ENCODE measurements at places on chromosomes 6 and 20.

GRCh38 chr6:2899596-2899995, 3.5 kb downstream of the SERPINB9 start:
- DNase-seq, result no peak

GRCh38 chr20:25297141-25297905, 49.4 kb downstream of the PYGB start:
- no peak for DNase-seq

DNA sequence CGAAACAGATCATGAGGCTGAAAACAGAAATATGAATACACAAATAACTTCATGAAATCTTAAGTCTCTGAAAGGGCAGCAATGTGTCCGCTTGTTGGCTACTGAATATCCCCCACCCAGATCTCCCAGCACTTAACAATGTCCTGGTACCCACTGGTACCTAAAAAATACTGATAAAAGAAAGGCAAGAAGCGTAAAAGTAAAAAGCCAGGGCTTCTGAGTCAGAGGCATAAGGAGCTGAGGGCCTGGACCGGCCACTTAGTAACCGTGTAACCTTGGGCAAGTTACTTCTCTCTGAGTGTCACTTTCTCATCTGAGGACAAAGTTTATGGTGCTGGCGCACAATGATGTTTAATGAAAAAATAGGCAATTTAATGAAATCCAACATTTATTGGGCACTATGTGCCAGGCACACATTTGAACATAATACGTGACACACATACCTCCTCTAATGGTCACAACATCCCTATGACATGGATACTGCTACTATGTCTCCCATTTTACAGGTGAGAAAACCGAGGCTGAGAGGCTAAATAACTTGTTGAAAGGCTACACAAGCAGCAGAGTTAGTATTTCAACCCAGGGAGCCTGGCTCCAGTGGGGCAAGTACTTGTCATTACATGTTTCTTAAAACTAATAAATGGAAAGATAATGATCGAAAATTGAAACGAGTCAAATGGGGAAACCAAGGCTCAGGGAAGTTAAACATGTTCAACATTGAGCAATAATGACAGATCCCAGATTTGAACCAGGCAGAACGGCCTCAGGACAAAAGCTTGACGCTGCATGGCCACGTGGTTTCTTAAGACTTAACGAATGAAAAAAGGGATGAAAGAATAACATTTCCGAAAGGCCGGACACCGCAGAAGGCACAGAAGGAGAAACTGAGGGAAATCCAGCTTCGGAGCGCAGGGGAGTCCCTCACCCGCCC, 828 bp downstream of the TP53RK start:
- no peak for DNase-seq

GRCh38 chr6:15588971-15589634, 73.7 kb downstream of the DTNBP1 start:
- DNase-seq, result no peak

Measured in HEK293T (cell line).